ENCODE measurements at places on chromosomes 4 and X. TPM values are rescaled to one million over a fixed set of nuclear protein-coding genes. Genes with fewer than 3 reads are reported as not detected.

The PAK3 gene
- total RNA-seq, result 0.27 TPM

The SYP gene
- 1.6 TPM for total RNA-seq

- DNase-seq, result no peak
Measured at GRCh38 chr4:4711902-4712301, 147.6 kb upstream of the MSX1 start.

DNA sequence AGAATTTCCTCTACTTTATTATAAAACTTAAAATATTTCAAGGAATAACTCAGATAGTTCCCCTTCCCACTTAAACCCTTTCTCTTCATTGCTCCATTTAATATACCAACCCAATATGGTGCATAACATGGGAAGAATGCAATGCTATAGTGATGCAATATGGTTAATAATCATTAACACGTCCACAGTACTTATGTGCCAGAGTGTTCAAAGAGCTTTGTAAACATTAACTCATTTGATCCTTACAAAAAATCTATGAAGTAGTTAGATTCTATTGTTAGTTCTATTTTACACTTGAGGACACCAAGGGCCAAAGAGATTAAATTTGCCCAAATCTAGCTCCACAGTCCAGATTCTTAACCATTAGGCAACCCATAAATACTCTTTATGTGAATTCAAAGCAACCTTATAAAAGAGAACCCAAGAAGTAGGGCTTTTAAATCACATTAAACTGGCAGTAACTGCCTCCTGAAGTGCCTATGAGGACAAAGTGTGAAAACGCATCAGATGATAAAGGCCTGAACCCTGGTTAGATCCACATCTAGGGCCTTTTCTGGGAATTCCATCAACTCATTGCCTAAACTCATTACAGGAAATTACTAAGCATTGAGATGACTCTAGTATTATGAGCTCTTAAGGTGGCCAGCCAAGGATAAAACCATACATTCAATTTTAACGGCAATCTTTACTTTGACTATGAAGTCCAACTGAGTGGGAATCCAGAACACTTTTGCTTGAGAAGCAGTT, 94.3 kb downstream of the AREG start:
- DNase-seq, result no peak

The CT45A3 gene
- not detected for total RNA-seq
